CD4-positive, alpha-beta T cell (primary cell): ENCODE measurements at places on chromosomes 6 and 20. TPM values are rescaled to one million over a fixed set of nuclear protein-coding genes. Genes with fewer than 3 reads are reported as not detected.

The OR2H2 gene
- not detected for total RNA-seq

- DNase-seq, result no peak
These were observed 10.7 kb downstream of the GNAS start for GRCh38 chr20:58863044-58863790.

DNA sequence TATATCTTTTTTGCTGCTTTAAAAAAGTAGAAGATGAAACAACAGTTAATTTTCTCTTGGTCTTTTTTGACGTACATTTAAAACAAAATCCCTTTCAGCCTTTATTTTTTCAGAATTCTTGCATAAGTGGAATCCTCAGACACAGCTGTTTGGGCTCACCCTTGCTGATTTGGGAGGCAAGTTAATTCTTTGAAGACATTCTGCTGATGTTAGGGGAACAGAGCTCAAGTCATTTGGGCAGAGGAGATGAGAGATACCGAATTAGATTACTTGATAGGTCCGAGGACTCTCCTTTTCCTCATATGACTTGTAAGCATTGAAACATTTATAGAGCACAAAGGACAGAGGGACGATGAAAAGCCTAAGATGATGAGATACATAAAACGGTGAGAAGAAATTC, 567.9 kb upstream of the CITED2 start:
- DNase-seq, result no peak

DNA sequence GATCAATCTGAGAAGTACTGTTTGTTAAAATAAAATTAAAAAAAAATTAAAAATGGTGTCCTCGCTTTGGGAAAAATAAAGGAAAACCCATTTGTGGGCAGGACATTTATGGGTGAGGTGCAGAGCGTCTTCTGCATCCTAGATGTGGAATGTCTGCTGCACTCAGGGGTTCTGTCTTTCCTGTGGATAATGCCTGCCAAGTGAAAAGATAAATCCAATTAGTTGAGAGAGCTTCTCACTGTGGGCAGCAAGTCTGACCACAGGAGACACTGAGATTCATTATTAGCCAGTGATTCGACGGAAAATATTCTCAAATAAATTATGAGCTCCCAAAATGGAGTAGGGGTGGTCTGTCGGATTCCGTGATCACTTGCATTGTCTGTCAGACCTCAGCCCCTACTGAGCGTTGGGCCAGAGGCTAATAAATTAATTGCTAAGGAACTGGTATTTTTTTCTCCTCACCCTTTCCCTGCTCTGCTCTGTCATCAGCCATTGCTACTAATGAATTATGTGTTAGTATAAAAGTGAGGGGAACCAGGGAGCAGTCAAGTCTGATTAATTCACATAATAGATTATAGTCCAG, 10.0 kb downstream of the GMPR start:
- DNase-seq, result no peak

The PACRG gene
- 0.66 TPM for total RNA-seq

The OR2H1 gene
- total RNA-seq, result not detected

GRCh38 chr20:52332649-52333250, 141.2 kb upstream of the ZFP64 start:
- DNase-seq, result no peak

GRCh38 chr6:42973926-42974325, 5.1 kb downstream of the PEX6 start:
- DNase-seq, result no peak

- DNase-seq, result no peak
These were observed at the start of gene TRAPPC3L for GRCh38 chr6:116545651-116546050. TRAPPC3L (minus strand) TSS chr6:116545684; CDS start chr6:116545514, 170 bp downstream.
